ENCODE measurements at places on chromosomes 1 and 21. TPM values are rescaled to one million over a fixed set of nuclear protein-coding genes. Genes with fewer than 3 reads are reported as not detected.

- DNase-seq: no peak
Measured at GRCh38 chr1:86650065-86650464, 54.3 kb upstream of the SH3GLB1 start.

- DNase-seq: peak; percentile 70
Measured at GRCh38 chr1:39127513-39127912, 77.0 kb upstream of the MACF1 start.

DNA sequence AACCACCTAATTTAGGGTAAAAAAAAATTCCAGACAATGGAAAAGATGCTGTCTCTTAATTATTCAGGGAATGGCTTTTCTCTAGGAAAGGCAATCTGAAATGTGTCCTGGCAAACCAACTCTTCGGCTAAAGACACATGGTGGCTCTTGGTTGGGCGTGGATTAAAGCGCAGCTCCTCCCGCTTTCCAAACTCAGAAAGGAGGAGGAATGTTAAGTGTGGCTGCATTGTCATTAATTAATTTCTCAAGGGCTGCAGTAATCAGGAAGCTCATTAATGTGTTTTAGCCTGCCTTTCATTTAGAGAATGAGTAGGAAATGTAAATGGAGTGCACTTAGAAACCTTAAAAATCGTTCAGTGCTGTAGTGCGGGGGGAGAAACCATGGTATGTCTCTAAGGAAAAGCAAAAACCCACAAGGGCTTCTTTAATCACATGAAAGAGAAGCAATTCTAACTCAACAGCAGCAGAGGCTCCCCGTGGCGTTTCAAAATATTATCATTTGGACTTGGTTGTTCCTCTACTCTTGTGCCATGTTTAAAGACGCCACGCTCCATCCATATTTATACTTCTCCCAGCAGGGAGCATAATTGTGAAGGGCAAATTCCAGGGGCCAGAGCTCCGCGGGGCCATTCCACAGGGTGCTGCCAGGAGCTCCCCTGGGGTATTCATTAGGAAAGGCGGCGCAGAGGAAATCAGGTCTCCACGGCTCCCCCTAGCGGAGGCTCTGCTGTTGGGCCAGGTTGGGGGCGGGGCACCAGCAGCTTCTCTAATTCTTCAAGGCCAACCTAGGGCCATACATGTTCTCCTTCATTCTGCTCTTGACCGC is 91.9 kb upstream of the SSX2IP start:
- DNase-seq: peak; percentile 68

DNA sequence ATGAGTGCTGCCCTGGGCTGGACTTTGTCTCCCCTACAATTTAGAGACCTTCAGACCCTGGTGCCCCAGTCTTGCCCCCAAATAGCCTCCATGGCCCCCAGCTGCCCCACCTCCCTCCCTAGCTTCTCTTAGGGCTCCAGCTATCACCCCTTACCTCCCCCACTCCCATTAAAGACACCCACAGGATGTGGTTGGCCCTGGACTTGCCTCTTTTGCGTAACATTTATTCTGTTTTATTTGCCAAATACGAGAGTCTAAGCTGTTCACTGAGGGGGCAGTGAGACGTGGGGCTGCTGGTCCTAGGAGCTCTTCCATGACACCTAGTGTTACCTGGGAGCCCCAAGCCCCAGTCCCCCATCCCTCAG is 4.5 kb downstream of the ZC3H12A start:
- no peak for DNase-seq

DNA sequence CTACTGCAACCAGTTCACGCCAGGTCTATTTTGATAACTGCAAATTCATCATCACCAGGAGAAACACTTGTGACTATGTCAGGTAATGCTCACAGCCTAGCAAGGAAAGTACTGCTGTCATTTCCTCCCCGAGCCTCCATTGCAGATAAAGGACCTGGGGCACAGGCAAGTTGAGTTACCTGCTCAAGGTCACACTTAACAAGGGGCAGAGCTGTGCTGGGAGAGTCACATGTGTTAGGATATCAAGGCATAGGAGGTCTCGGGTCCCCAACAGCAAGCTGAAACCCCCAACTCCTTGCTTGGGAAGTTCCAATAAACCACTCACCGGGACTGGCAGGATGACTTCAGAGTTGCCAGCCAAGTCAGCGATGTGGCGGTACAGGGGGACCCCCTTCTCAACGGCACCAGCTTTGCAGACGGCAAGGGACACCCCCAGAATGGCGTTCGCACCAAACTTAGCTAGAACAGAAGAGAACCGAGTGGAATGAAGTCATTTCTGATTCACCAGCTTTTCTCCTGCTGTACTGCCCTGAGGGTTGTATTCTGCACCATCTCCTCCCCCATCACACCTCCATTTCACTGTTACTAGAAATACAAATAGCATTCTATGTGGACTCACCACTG is 11.6 kb downstream of the ENO1 start:
- DNase-seq: no peak

DNA sequence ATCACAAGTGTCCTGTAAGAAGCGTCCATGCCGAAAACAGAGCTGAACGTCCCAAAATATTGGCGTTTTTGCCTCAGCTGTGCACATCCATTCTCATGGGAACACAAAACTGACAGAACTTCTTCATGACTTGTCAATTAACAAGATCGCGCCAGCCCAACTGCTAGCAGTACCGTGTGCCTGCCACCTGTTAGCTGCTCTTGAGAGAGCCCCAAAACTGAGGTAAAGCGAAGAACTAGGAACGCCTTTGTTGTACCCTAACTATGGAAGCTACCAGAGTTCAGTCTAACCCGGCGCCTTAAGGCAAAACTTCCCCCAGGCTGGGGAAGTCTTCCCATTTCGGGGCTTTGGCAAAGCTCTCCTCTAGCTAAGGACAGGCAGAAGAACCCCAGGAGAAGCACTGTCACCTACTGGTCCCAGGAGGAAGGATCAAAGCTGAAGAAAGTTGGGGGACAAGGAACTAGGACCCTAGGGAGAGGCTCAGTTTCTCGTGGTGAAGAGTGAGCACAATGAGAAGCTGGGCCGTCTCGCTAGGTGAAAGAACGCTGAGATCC is 719 bp downstream of the EYA3 start:
- no peak for DNase-seq

GRCh38 chr1:89285745-89286380 is 13.2 kb upstream of the GBP5 start:
- DNase-seq: no peak

GRCh38 chr1:96116731-96117130 is 604.9 kb upstream of the PTBP2 start:
- no peak for DNase-seq

DNA sequence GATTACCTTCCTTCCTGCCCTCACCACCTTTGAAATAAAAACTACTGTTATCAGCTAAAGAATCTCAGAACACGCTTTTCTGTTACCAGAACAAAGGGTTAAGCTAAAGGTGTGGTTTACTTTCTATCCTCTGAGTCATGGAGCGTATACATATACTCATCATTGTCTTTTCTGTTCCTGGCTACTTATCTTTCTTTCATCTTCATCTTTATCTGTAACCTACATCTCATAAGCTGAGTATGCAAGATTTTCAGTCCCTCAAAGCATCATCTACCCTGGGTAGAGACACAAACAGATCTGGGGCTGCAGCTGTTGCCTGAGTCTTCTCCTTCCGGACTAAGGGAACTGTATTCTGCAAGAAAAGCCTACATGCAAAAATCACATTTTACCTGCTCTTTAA is 75.6 kb downstream of the LMO4 start:
- no peak for DNase-seq

DNA sequence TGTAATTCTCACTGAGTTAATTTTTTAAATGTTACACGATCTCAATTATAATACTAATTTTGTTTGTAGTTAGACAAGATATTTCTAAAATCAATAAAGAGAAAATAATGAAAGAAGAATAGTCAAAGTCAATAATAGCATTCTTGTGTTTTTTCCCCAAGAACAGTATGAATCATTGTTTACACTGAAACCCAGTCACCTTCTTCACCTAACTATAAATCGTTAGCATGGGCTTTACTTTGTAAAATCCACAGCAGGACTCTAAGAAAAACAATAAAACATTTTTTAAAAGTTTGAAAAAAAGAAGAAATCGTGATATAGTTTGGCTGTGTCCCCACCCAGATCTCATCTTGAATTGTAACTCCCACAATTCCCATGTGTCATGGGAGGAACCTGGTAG is 234.6 kb upstream of the LYPLAL1 start:
- DNase-seq: no peak

DNA sequence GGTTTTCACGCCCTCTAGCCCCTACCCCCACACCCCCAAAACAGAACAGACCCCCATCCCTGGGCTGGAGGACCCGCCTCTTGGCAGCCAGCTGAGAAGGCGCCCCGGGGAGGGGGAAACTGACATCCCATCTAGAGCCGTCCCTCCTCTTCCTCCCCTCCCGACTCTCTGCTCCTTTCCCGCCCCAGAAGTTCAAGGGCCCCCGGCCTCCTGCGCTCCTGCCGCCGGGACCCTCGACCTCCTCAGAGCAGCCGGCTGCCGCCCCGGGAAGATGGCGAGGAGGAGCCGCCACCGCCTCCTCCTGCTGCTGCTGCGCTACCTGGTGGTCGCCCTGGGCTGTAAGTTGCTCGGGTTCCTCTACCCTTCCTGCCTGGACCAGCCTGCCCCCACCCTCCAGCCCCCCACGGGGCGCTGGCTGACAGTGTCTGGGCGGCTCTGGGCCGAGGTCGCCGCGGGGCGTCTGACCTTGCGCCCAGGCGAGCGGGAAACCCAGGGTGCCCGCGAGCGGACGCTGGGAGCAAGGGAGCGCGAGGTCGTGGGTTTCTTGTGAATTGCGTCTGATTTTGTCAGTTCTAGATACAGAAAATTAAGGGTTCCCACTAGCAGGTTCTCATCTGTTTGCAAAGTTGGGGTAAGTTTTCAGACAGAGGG is 618 bp downstream of the JAM2 start:
- peak; percentile 59 for DNase-seq

DNA sequence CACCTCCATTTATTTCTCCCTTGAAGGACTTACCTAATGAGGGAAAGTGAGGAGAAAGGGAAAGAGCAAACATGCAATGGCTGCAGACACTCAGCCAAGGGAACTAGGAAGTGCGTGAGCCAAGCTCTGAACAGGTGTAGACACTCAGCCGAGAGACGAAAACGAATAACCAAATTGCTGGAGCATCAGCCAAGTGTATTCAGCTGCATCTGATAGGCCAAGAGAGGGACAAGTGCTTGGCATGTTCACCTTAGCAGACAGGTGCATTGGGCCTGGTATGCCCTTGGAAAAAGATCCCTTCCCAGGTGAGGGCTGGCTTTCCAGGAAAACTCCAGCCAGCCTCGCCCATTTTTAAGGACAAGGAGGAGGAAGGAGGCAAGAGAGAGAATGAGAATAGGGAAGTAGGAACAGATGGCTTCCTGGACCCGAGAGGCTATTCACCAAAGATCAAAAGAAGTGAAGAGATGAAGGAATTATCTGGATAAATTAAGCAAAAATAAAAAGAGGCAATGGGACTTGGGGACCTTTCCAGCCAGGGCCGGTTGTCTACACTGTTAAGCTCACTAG is 184.7 kb downstream of the TOMM20 start:
- no peak for DNase-seq

PSEN2 gene
- total RNA-seq: 22.1 TPM

BEND5 gene
- 4.5 TPM for total RNA-seq

IL19 gene
- total RNA-seq: not detected

E2F2 gene
- total RNA-seq: 0.20 TPM

CLIC6 gene
- 4.7 TPM for total RNA-seq

AADACL4 gene
- not detected for total RNA-seq

LCE2A gene
- total RNA-seq: not detected

SLC25A34 gene
- 9.2 TPM for total RNA-seq
